ENCODE measurements at places on chromosomes 5 and 9.

GRCh38 chr5:6748142-6748541 lies 34.9 kb downstream of the TENT4A start:
- DNase-seq: no peak

DNA sequence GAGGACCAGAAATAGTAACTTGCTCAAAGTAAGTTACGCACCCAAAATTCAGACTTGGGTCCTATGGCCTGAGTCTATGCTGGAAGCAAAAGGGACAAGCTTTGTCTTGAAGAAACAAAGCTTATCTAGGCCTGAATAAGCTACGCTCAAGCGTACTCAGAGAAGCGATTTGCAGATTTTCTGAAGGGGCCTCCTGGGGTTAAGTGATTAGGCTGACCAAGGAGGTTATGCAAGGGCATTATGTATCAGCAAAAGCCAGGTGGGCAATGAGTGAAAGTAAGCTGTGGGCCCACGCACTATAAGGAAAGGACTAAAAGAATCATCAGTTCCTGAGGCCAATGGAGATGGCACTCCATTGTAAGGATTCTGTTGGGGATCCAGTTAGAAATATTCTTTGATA lies 122.1 kb downstream of the SNX18 start:
- DNase-seq: no peak

DNA sequence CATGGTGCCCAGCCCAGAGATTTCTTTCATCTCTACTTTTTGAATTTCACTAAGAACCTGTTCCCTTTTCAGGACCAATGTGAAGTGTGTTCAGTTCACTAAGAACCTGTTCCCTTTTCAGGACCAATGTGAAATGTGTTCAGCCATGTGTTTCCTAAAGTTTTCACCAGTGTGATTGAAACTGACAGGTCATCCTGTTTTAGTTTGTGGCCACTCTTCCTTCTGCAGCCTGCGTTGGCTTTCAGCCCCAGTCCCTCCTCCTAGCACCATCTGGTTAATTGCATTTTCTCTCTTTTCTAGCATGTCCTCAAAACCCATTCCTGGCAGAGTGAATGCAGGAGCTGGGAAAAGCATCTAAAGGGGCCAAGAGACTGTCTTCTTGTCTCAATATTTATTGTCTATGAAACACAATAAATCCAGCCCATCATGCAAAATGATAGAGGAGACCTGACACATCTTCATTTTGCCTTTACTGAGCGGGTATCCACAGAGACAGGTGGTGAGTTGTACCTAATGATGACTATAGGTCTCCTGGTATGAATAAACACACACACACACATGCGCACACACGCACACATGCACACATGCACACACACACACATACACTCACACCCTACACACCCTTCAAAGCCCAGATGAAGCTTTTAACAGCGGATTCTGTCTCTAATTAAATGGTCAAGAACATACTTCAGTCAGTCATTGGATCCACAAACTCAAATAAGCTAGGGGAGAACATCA lies 6.1 kb upstream of the PANK3 start:
- DNase-seq: no peak

DNA sequence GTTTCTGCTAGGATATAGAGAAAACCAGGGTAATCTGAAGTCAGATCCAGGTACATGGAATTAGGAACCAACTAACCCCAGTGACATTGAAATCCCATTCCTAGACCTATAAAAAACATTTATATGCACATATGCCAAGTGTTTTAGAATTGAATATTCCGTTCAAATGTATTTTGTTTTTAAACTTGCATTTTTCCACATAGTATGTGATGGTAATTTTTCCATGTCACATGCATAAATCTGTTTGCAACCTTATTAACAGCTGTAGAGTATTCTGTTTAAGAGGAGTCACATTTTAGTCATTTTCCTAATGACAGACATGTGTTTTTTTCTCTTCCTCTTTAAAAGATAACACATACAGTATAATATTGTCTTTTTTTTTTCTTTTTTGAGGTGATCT lies 50.2 kb downstream of the FOCAD start:
- no peak for DNase-seq

GRCh38 chr9:81720450-81721086 lies 31.2 kb upstream of the TLE1 start:
- no peak for DNase-seq

DNA sequence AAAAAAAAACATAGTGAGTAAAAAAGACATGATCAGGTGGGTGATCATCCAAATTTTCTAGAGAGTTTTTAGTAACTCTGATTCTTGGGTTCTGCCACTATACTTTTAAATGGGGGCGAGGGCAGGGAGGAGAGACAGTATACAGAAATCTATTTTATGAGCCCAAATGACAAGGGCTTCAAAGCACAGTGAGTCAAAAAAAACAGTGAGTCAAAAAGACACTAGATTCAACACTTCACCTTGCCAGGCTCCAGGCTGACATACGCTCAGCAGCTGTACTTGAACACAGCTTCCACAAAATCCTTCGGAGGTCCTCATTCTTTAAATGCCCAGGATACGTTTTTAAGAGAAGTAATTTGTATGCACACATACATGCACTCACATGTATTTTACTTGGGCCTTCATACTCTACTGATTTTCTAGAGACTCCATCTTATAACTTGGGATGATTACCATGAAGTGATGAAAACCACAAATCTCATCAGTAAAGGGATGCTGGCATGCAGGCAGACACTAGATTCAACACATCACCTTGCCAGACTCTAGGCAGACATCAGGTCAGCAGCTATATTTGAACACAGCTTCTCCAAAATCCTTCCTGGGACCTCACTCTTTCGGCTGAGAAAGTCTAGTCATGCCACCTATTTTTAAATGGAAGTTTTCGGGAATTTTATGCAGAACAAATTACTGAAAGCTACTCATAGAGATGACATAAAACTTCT lies 28.8 kb downstream of the NR3C1 start:
- no peak for DNase-seq

- DNase-seq: no peak
These were observed 33.5 kb downstream of the TPPP start for GRCh38 chr5:659496-660263.

- no peak for DNase-seq
These were observed 24.6 kb upstream of the GLIS3 start for GRCh38 chr9:4324513-4324912.

DNA sequence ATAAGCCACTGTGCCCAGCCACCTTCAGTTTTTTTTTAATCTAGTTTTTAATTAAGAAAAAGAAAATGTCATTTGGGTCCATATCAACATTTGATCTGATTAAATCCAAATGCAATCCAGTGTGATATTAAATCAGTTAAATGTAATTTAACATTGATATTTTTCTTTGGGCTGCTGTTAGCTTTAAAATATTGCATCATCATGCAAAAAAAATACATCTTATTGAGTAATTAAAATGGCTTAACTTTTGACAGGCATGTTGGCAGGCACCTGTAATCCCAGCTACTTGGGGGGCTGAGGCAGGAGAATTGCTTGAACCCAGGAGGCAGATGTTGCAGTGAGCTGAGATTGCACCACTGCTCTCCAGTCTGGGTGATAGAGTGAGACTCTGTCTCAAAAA lies 22.7 kb upstream of the LRRC70 start:
- no peak for DNase-seq

DNA sequence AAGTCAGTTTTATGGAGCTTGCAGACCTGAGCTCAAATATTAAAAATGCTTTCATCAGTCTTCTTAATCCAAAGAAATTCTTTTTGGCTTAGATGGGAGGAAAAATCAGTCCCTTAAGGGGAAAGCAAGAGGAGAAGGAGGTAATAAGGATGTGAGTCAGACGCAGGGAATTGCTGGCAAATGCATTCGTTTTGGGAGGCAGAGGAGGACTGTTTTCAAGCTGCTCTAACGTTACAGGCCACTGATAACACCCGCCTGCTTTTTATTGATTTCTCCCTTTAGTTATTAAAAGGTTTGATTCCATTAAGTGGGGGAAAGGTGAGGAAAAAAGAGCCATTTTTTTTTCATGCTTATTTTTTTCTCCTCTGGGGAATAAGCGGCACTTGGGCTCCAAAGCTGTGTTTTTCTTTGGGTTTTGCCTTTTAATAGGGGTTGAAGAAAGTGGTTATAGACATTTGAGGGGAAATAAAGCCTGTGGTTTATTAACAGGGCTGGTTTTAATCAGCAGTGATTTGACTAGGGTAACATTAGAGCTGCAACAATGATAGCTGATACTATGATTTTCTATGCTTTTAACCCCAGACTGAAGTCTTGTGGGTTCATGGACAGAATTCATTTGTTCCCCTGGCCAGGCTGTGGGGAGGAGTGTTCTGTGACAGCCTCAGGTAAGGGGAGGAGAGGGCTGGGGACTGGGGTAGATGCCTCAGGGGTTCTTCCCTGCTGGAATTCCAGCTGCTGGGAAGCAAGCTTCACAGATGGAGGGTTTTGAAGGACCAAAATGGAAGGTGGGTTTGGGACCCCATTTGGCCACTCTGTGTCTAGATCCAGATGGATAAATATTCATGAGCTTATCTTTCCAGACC lies 225.2 kb downstream of the GAS1 start:
- no peak for DNase-seq

GRCh38 chr9:115604831-115605483 lies 487.0 kb upstream of the TNC start:
- no peak for DNase-seq

GRCh38 chr5:56099346-56099745 lies 104.6 kb upstream of the IL6ST start:
- DNase-seq: no peak

All from T-helper 2 cell (primary cell).